Pancreas (tissue), 10 donors: ENCODE measurements at places on chromosomes 4 and X. TPM values are rescaled to one million over a fixed set of nuclear protein-coding genes. Genes with fewer than 3 reads are reported as not detected.

- DNase-seq, result no peak
Observed at GRCh38 chr4:118112117-118113046, 78.1 kb downstream of the NDST3 start.

GRCh38 chr4:168931215-168931650 is 78.8 kb downstream of the CBR4 start:
- DNase-seq, result no peak

GRCh38 chr4:110533590-110533910 is 57.6 kb downstream of the ENPEP start:
- DNase-seq, result no peak

- no peak for DNase-seq
Observed at GRCh38 chr4:124318292-124318691, 394.2 kb downstream of the ANKRD50 start.

IL3RA gene
- total RNA-seq, result 0.57 TPM

GAGE13 gene
- total RNA-seq, result not detected
